ENCODE measurements at places on chromosomes 6 and 20.

GRCh38 chr20:63819224-63819921 is 11.7 kb downstream of the ZBTB46 start:
- DNase-seq, result no peak

DNA sequence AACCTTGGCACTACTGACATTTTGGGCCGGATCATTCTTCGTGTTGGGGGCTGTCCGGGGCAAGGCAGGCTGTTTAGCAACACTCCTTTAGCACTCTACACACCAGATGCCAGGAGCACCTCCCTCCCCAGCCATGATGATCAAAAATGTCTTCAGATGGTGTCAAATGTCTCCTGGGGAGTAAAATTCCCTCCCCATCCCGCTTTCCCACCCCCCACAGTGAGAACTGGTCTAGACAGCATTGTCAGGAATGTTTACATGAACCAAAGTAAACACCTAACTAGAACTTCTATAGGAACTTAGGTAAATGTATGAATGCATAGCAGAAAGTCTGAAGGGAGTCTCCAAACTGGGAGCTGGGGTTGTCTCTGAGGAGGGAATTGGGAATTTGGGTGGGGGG is 70.0 kb upstream of the TOP1 start:
- DNase-seq, result no peak

DNA sequence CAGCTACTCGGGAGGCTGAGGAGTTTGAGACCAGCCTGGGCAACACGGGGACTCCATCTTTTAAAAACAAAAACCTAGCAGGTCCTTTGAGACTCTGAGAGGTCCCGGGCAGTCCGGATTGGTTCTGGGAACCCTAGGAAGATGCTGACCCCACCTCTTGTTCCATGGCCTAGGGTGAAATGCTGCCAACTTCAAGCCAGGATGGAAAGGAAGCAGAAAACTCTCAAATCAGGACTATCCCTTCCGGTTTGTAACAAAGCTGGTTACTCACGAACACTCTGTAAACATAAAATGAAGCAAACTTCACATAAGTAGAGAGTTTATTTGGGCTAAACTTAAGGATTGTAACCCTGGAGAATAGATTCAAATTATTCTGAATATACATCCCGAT is 28.0 kb downstream of the CAPN11 start:
- no peak for DNase-seq

DNA sequence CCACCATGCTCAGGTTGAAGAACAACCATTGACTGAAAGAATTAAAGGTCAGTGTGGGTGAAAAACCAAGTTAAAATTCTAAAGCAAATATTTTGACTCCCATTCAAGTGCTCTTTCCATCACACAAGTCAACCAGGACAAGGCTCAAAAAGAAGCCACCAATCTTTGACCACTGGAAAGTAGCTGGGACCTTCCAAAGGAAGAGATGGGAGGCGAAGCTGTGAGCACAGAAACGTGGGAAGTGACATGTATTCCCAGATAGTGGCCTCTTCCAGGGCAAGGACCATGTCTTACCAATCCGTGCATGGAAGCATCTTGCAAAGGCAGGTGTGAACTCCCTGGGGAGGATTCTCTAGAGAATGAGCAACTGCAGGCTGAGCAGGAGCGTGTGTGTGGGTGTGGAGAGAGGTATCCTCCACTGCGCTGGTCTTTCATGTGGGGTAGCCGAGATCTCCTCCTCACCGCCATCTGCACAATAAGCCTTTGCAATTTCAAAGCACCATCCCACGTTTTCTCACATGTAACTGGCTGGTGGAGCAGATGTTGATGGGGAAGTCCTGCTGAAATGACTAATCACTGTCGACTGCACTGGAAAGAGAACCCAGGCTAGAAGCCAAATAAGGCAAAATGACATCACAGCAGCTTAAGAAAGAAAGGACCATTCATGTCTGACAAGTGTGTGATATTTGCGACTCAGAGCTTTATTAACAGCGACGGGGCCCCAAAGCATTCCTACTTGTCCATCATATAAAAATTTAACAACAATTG is 189.4 kb upstream of the RREB1 start:
- peak; percentile 44 for DNase-seq

DNA sequence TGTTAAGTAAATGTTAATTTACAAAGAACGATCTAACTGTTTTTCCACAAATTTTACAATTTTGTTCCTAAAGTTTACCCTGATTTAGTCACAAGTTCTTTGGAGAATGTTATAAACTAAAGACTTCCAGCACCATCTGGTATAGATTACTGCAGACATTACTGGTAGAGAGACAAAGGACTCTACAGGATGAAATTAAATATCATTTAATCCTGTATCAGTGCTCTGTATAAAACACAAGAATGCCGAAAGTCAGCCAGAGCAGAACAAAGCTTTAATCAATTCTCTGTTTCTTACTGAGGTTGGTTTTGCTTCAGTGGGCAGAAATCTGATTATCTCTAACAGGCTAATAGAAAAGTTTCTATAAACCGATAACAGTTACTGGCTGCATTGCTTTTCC is 763.6 kb downstream of the TENT5A start:
- DNase-seq, result no peak

DNA sequence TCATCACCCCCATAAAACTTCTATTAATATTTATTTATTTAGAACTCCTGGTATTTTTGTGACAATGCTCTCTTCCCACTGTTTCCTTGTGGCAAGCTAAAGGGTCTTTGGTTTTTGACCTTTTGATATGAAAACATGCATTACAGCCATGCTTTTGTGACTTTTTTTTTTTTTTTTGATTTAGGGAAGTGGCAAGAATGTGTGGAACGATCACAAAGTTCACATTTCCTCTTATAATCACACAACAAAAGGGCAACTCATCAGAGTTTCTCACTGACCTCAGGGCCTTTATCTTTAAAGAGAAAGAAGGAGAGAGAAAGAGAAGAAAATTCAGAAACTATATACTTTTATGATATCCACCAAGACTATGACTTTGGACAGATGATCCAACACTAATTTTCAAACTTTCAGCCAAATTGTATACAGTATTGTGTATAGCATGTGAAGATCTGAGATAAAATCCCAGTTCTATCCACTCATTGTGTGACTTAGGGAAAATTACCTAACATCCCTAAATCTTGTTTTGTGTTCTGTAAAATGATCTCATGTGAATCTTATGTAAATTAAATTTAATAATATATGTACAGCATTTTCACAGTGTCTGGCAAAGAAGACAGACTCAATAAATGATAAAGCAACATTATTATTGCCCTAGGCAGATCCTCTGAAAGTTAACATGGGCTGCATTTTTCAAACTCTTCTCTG is 106.8 kb upstream of the MARCKS start:
- DNase-seq, result no peak

DNA sequence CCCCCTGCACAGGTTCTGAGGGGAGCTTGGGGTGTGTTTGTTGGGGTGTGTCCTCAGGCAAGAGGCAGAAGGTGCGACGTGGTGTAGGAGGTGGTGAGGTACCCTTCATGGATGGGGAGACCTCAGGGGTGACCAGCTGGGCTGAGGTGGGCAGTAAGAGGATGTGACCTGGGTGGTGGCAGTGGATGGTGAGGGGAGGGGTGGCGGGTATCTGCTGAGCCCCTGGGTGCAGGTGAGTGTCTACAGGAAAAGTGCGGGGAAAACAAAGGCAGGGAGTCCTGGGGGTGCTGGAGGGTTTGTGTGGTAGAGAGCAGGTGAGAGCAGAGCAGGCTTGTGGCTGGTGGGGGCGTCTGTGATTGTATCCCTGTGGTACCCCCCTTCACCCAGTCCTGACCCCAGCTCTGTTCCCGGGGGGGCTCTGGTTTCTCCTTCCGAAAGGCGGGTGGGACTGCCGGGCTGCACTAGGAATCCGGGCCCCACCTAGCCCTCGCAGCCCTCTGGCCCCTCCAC is 631 bp downstream of the RAET1L start:
- DNase-seq, result no peak

GRCh38 chr6:47200536-47201334 is 109.0 kb downstream of the TNFRSF21 start:
- no peak for DNase-seq

GRCh38 chr6:115613488-115613887 is 447.2 kb downstream of the FRK start:
- no peak for DNase-seq

DNA sequence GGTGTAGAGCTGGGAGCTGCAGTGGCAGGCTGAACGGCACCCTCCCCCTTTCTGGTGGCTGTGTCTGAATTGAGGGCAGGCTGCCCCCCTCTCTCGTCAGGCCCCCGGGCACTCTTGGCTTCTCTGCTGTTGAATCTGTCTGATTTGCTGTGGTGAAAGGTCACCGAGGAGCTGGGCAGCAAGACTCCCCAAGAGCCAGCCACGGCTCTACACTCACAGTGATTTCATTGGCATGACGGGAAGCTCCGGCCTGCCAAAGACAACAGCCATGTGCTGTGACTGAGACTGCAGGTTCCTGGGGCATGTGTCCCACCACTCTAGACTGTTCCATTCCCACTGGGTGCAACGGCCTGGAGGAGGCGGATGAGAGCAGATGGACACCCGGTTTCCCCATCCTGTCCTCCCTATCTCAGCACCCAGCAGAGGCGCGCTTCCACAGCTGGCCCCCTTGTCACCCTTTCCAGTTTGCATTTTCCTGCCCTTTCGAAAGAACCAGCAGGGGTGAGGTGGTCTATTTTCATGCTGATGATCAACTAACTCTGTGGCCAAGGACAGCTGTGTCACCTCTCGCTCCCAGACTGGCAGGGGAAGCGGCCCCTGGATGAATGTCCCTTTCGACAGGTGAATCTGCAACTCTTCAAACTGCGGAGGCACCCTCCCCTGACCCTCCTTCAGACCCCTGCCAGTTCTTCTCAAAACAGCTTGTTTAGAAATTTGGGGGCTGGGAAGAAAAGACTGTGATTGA is 2.2 kb downstream of the APCDD1L start:
- no peak for DNase-seq

GRCh38 chr6:97138581-97138980 is 144.4 kb downstream of the MMS22L start:
- DNase-seq, result no peak

GRCh38 chr20:542777-543368 is 717 bp downstream of the CSNK2A1 start:
- DNase-seq, result peak; percentile 16

GRCh38 chr6:146948790-146949342 is 255.4 kb upstream of the STXBP5 start:
- no peak for DNase-seq

DNA sequence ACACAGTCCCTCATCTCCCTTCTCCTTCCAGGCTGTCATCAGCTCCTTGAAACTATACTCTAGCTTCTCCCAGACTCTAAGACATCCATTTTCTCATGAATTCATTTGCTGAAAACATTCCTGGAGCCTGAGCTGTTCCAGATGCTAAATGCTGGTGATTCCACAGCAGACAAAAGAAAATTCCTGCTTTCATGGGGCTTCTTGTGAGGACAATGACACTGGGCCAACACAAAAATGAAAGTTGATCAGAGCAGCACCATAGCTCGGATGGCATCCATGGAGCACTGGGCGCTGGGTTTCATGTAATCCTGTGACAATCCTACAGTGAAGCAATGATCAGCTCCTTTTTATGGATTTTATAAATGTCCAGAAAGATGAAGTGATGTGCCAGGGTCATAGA is 47.4 kb upstream of the STX16 start:
- no peak for DNase-seq

- DNase-seq, result no peak
Measured at GRCh38 chr6:134315189-134315588, 2.7 kb downstream of the SGK1 start.

DNA sequence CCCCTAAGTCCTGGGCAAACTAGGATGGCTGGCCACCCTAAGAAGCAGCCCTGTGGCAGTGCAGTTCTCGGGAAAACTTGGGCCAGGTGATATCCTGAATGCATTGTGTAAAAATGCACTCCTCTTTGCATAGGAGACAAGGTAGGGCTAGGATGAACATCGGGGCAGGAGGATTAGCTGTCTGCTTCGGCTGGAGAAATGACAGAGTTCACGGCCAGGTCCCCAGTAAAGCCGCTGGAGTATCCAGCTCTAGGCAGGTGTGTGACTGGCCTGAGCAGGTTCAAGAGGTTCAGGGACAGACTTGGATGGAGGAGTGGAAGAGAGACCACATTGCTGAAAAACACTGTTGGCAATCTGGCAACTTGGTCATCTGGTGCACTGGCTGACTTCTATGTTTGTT is 26.4 kb downstream of the DTD1 start:
- DNase-seq, result no peak

- DNase-seq, result no peak
Measured at GRCh38 chr6:108156180-108156937, 9.5 kb upstream of the NR2E1 start.

- no peak for DNase-seq
Measured at GRCh38 chr6:33452496-33452895, 1.9 kb upstream of the ZBTB9 start.

GRCh38 chr20:24991897-24992486 is 559 bp downstream of the APMAP start:
- DNase-seq, result peak; percentile 20

GRCh38 chr6:119896806-119897205 is 547.2 kb upstream of the MAN1A1 start:
- DNase-seq, result no peak

- DNase-seq, result no peak
Measured at GRCh38 chr6:11711984-11712711, 66.5 kb downstream of the ADTRP start.

GRCh38 chr6:167658106-167658505 is 168.6 kb upstream of the AFDN start:
- no peak for DNase-seq

- no peak for DNase-seq
Measured at GRCh38 chr20:41746635-41747034, 128.5 kb upstream of the CHD6 start.

DNA sequence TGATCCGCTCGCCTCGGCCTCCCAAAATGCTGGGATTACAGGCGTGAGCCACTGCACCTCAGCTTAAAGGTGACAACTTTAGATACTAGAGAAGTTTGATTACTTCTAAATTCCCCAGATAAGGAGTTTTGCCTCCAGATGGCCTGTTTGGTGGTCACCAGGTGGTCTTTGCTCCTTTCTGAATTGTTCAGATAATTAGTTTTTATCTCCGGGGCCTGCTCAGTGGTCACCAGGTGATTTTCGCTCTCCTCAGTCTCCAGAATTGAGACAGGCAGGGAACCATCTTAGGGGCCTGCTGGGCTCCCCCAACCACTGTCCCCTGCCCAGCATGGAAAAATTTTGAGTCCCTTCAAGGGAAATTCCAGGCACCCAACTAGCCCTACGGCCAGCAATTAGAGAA is 62.6 kb downstream of the GPR6 start:
- DNase-seq, result no peak

GRCh38 chr20:432677-433299 is 24.7 kb downstream of the RBCK1 start:
- DNase-seq, result no peak

GRCh38 chr6:44158770-44159228 is at the start of gene CAPN11:
Gene CAPN11, plus strand, starts transcription at chr6:44158820. Its CDS starts 29 bp downstream, at chr6:44158849.
- no peak for DNase-seq

GRCh38 chr20:44800391-44801046 is 9.8 kb downstream of the RIMS4 start:
- no peak for DNase-seq

- no peak for DNase-seq
Measured at GRCh38 chr6:113598786-113599185, 258.4 kb upstream of the MARCKS start.

- no peak for DNase-seq
Measured at GRCh38 chr6:75135450-75135849, 70.4 kb downstream of the COL12A1 start.

- no peak for DNase-seq
Measured at GRCh38 chr20:64247970-64248841, 7.3 kb upstream of the PCMTD2 start.

All from H54 (cell line).